ENCODE measurements at places on chromosomes 6 and 20. TPM values are rescaled to one million over a fixed set of nuclear protein-coding genes. Genes with fewer than 3 reads are reported as not detected.

The IER3 gene
- total RNA-seq, result 4.2 TPM

The SLC22A2 gene
- not detected for total RNA-seq

The C2 gene
- total RNA-seq, result 8.4 TPM

The SDCBP2 gene
- 1.6 TPM for total RNA-seq

The CRISP2 gene
- not detected for total RNA-seq

The DEF6 gene
- 5.2 TPM for total RNA-seq

The PSORS1C2 gene
- total RNA-seq, result not detected

The MAP7 gene
- under 0.01 TPM for total RNA-seq

The EYS gene
- 2.1 TPM for total RNA-seq

The BEND3 gene
- 2.1 TPM for total RNA-seq

The IPCEF1 gene
- total RNA-seq, result 2.1 TPM

The STMND1 gene
- total RNA-seq, result not detected

The COL19A1 gene
- total RNA-seq, result 10.4 TPM

The ZKSCAN4 gene
- total RNA-seq, result 8.4 TPM

The GPLD1 gene
- total RNA-seq, result 2.6 TPM

The PMEPA1 gene
- total RNA-seq, result 5.2 TPM

The PARD6B gene
- total RNA-seq, result 0.52 TPM

The DNPH1 gene
- total RNA-seq, result 31.3 TPM

The KCNK17 gene
- total RNA-seq, result 1.6 TPM

The LINC00237 gene
- total RNA-seq, result 0.52 TPM

The SLPI gene
- total RNA-seq, result not detected

The ULBP1 gene
- total RNA-seq, result not detected

The TREM1 gene
- under 0.01 TPM for total RNA-seq

The TMEM74B gene
- 1.6 TPM for total RNA-seq

The ISM1 gene
- 1.0 TPM for total RNA-seq

The HSPA12B gene
- 14.6 TPM for total RNA-seq

The CTAGE9 gene
- total RNA-seq, result not detected

The CPNE5 gene
- 6.3 TPM for total RNA-seq

Data from skeletal muscle tissue (tissue), 5 donors.